ENCODE measurements at places on chromosomes 7 and 10.

- no peak for DNase-seq
Measured at GRCh38 chr7:24328050-24328449, 44.1 kb downstream of the NPY start.

DNA sequence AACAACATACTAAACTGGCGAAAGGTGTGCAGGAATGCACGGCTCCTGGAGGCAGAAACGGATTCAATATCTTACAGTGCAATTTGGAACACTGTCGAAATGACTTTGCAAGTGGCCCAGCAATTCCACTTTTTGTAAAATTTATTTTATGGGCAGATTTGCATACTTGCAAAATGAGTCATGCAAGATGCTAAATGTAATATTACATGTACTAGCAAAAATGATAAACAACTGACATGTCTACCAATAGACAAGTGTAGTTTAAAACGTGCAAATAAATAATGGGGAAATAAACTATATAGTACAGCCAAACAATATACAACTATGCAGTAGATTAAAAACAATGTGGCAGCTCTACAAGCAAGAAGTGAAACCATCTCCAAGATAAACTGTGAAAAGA, 97.7 kb downstream of the ARHGAP12 start:
- DNase-seq = no peak

DNA sequence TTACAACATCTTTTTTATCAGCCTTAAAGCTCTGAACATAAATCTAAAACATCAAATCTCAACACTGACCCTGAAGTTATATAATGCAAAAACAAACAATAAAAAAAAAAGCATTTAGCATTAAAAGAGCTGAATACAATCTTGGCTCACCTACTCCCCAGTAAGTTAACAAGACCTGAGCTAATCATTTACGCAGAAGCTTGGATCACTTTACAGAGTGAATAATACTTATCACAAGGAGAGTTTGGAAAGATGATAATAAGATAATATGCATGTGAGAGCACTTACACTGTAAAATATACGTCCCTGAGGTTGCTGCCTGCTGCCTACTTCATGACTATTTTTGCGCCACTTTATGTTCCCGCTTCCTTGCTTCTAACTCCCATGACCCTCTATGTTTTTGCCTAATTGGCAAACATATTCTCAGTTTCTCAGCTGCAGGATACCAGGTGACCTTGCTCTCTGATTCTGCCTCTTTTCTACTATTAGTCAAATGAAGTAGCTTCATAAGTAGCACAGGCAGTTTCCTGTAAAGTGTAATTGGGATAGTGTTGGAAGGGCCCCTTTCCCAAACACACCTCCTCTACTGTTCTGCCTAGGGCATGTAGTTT, 333.6 kb downstream of the LRRTM3 start:
- DNase-seq = peak; percentile 93

GRCh38 chr10:29621161-29621560, 13.6 kb downstream of the SVIL start:
- no peak for DNase-seq

DNA sequence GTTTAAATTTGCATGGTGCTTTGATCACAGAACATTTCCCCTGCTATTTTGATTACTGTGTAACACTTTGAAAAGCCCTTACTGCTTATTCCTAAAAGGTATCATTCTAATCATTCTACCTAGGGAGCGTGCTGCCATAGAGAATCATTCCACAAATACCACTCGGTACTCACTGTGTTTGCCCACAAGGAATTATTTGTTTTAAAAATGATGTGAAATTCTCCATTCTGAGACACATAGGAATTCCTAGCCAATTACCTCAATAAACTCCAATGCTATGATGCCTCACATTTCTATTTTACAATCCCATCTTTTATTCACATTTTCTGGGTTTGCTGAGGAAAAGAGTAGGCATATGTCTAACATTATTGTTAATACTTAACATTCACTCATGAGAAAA, 16.2 kb upstream of the TES start:
- no peak for DNase-seq

DNA sequence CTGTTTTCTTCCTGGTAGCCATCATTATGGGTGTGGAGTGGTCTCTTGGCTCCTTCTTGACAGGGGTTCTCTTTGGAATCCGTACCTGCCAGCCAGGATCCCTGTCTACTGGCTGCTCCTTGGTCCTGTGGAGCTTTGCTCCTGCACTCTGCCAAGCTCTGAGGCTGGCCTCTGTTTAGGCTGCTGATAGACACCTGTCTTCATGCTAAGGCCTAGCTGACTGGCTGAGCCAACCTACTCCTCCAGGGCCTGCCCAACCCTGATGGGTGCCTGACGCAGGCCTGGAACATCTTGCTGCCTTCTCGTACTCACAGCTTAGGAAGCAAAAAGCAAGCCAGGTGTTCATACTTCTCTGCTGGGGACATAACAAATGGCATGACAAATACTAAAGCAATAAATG, 333.6 kb upstream of the ZNF32 start:
- DNase-seq = no peak

All from LNCaP clone FGC (cell line).